ENCODE measurements at places on chromosomes 7 and 10.

GRCh38 chr7:92667816-92668535 lies 77.8 kb upstream of the FAM133B start:
- DNase-seq = no peak

GRCh38 chr10:113452146-113452845 lies 100.6 kb upstream of the HABP2 start:
- DNase-seq = no peak

DNA sequence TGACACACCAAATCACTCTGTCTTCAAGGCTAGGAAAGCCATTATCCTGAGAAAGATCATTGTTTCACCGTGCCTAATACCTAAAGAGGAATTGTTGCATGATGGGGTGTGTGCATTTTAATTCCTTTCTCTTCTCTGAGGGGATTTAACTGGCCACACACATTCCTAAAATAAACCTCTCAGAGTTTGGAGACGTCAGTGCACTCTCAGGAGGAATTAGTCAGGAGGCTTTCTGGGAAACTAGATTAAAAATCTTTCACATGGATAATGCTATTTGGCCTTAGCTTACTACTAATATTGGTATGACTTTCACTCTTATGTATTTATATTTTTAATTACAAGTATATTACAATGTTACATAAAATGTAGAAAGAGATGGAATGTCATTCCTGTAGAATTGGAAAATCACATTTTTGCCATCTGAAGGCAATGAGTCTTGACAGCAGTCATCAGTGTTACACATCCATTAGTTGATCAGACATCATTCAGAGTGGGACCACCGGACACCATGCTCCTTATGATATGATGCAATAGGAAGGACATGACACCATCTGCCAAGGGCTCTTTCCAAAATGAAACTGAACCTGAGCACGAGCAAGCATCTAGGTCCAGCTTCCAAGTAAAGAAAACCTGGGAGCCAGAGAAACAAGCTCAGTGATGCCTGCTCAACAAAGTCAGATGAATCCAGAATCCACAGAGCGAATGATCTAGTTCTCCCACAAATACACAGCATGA lies 43.1 kb upstream of the TMEM273 start:
- DNase-seq = no peak

DNA sequence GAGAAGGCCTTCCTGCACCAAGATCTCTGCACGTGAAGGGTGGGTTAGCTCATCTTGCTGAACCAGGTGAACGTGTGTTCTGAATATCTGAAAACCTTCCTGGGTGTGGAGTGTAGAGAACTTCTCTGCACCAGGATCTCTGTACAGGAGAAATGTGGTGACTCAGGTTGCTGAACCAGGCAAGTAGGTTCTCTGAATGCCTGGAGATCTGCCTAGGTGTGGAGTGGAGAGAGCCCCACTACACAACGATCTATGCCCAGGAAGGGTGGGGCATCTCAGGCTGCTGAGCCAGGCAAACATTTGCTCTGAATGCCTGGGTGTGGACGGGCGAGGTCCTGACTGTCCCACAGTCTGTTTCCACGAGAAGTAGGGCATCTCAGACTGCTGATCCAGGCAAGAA lies 1002.3 kb upstream of the KCND2 start:
- no peak for DNase-seq

GRCh38 chr7:74439541-74439940 lies 14.2 kb upstream of the GTF2IRD1 start:
- DNase-seq = no peak

- DNase-seq = no peak
Measured at GRCh38 chr10:59873896-59874295, 32.5 kb downstream of the CCDC6 start.

DNA sequence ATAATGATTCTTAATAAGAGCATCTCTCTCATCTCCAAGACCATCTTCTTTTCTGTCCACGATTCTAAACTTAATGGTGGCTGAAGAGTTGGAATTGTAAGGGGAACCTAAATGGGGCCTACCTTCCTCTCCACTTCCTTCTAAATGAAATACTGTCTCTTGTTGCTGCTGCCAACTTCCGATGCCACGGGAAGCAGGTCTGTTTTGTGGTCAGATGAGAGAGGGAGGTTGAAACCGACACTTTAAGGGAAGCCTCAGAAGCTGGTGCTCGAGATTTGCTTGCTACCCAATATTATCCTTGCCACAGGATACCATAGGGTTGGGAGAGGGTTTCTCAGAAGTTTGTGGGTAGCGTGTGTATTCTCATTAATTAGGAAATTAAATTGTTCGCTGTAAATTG lies 464.1 kb downstream of the SUGCT start:
- no peak for DNase-seq

All from effector memory CD8-positive, alpha-beta T cell (primary cell).